ENCODE measurements at places on chromosomes 11 and 22.

DNA sequence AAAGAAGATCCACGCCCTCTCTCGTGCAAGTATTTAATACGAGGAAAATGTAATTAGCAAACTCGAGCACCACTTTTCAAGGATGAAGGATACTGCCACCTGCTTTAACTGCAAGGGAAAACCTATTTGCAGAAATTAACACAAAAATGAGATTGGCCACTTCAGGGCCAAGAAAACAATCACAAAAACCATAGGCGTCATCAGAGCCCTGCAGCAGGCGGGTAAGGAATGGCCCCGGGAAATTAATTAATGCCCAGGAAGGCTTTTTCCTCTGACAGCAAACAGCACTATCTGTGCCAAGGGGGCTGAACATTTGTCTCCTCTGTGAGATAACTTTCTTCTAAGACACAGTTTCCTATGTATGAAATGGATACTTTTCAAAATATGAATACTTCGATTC, 255.7 kb downstream of the CTTN start:
- DNase-seq: no peak

DNA sequence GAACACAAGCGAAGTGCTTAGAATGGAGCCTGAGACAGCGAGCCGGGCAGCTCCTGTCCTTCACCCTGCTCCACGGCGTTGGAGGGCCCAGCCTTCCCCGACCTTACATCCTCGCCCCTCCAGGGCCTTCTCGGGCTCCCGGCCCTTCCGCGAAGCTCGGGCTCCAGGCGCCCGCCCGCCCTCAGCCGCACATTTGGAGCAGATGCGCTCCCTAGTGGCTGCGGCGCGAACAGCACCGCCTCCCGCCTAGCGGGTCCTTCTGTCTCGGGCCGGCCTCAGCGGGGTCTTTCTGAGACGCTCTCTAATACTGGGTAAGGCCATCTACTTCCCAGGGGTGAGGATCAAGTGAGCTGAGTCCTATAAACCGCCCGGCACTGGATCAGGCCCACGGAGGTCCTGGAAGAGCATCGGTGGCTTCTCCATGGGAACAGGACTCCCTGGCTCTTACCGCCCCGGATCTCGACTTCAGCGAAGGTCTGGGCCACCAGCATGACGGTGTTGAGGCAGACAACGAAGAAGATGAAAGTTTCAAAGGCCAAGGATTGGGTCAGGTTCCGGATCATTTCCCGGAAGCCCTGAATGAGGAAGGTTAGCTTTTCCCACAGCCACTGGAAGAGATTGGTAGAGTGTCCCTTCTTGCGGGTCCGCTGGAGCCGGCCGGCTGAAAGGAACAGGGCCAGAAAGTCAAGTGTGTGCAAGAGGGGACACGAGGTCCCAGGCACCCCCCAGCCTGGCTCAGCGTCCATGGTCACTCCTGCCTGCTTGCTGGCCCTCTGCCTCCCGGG, 3.7 kb downstream of the CATSPER1 start:
- DNase-seq: peak; percentile 29

DNA sequence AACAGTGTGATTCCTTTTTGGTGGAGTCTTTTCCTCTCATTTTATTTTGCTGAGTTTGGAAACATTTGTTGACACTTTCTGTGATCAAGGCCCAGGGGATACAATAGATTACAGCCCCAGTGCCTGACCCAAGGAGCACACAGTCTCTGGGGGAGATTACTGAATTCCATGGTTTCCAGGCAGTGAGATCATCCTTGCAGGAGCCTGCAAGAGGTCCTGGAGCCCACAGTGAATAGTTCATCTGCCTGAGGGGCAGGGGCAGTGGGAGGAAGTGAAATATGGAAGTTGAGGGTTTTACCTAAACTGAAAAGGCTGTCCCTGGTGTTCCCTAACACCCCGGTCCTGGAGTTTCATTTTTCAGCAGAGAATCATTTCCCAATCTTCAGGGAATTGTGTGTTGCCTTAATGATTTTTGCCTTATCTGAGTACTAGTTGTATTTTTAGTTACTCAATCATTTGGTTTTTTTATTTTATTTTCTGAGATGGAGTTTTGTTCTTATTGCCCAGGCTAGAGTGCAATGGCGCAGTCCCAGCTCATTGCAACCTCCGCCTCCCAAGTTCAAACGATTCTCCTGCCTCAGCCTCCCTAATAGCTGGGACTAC, 7.7 kb downstream of the CCS start:
- peak; percentile 19 for DNase-seq

- no peak for DNase-seq
Measured at GRCh38 chr11:117816846-117817367, 7.6 kb downstream of the FXYD2 start.

- DNase-seq: no peak
Measured at GRCh38 chr22:25996669-25997068, 172.6 kb upstream of the SEZ6L start.

DNA sequence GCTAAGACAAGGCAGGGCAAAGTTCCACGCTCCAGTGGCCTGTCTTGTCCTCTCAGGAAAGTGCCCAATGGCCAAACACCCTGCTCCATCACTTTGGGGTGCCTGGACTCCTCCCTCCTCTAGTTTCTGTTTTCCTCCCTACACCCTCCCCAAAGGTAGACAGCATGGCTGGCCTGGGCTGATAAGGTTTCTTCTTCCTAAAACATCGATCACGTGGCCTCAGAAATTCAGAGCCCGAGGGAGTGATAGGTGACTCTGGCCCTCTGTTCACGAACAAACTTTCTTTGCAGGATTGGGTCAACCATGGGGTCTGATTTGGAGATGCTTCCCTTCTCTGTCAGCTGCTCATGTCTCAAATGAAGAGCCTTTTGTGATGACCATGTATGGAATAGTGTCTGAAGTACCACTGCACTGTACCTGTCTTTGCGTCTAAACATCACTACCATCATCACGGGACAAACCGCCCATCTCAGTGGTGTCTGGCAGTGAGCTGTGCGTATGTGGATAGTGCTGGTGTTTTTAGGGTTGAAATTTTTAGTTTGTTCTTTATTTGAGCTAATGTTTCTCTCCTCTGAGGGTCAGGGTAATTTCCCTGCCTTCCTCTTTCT, 6.1 kb downstream of the MICAL2 start:
- no peak for DNase-seq

DNA sequence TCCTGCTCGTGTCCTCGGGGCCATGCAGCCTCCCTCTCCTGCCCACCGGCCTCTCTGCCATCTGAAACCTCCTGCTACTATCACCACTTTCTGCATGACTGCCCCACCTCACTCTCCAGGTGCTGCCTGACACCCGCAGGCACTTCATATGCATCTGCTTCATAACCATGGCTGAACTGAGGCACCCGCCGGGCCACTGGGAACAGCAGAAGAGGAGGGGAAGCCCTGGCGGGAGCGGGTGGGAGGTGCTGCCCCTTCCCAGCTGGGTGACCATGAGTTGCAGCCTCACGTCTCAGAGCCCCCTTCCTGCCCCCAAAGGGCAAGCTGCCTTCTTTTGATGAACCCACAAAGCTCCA, 21.7 kb upstream of the PICK1 start:
- no peak for DNase-seq

DNA sequence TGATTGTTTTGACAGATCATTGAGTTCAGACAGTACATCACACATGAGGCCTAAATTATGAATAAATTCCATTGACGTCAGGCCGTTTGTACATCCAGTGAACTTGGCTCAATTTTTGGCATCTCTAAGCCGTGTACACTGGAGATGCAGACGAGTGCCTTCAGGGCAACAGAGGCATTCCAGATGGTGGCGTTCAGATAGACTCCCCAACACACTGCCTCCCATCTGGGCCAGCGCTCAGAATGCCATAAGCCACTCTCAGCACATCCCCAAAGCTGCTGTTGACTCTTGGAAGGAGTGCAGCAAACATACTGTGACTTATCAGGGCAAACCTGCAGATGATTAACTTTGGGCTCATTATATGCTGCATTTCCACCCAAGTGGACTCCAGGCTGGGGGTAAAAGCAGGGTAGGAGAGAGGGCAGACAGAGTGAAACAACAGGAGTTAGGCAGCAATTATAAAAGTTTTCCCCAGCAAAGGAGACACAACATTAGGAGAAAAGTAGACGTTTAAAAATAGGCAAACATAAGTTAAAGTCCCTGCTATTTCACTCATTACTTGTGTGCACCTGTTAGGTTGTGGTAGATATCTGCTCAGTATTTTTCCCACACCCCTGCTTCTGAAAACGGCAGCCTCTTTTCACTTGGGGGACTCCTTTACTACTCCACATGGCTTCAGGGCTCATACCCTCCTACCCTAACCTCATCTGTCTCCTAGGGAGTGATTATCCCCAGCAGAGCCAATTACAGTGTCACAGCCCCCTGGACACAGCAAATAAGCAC, 60.2 kb upstream of the PDE3B start:
- peak; percentile 4 for DNase-seq

DNA sequence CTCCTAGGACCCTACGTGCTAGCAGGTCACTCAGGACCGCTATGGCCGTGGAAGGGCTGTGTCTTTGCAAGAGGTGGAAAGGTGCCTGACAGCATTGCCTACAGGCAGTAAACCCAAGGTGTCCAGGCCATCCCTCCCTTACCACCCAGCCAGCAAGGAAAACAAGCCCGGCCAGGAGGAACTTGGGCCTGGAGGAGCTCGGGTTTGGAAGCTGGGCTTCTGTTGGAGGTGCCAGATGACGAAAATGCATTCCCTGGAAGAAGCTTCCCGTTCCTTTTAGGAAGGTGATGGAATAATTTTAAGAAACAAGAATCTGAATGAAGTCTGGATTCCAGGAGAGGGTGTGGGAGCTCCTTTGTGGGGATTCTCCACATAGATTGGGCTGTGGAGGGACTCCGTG, 23.6 kb downstream of the FBLN1 start:
- no peak for DNase-seq

DNA sequence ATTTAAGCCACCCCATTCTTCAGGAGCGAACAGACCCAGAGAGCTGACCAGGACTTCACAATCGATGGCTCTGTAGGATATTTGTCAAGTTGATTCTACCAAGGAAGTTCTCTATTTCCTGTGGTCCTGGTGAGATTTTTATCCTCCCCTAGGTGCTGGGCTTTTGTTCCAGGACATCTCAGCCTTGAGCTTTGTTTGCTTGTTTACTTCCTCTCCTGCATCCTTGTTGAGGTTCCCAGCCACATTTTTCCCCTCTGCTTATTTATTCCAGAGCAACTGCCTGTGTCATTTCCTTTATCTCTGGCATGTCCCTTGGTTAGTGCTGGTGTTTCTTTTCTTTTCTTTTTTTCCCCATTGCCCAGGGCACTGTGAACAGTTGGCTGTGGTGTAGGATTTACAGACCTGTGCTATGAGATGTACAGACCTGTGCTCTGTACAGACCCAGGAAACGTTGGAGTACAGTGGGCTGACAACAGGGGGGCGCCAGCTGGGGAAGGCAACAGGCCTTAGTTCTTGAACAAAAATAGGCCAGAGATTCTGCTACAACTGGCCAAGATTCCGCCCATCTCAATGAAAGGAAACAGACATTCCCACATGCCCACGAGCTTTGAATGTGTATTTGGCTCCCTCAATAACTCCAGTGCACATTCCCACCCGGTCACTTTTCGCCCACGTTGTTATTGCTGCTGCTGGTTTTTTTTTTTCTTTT, 235.9 kb upstream of the DDI1 start:
- DNase-seq: peak; percentile 48

- DNase-seq: peak; percentile 50
Measured at GRCh38 chr11:60951904-60952741, at the start of gene SLC15A3. Gene SLC15A3, minus strand, starts transcription at chr11:60952176. Its CDS starts 625 bp downstream, at chr11:60951551.

DNA sequence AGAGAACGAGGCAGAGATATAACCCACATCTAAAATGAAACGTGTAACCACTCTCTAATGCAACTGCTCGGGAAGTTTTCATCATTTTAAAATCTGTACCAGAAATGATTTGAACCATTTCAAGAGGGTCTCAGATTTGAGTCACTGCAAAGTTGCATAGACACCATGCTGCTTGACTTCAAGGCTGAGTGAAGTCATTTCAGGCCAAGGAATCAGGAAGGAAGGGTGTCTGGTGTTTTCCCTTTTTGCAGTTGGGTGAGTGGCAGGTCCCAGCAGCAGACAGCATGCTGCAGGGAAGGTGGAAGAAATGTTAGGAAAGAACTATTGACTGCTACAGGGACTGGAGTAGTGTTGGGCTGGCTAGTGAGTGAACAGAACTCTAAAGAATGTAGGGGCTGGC, 16.5 kb downstream of the TANGO2 start:
- no peak for DNase-seq

DNA sequence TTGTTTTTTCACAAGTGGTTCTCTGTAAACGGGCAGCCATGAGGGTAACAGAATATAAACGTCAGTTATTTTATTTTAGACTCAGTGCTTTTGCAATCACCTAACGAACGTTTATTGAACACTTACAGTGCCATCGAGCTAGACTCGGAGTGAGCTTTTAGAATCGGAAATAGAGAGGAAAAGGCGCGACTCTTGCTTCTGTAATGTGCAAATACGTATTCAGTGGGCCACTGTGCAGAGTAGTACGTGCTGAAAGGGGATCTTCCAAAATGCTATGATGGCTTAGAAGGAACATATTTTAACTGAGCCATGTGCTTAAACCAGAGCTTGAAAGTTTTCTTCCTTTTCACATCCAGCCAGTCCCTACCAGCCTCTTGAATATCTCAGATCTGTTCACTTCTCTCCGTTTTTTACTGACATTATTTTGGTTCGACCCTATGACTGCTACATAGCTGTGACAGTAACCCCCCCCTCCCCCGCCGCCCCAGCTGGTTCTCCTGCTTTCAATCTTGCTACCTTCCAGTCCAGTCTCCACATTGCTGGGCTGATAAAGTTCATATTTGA, 468 bp downstream of the DDIAS start:
- no peak for DNase-seq

DNA sequence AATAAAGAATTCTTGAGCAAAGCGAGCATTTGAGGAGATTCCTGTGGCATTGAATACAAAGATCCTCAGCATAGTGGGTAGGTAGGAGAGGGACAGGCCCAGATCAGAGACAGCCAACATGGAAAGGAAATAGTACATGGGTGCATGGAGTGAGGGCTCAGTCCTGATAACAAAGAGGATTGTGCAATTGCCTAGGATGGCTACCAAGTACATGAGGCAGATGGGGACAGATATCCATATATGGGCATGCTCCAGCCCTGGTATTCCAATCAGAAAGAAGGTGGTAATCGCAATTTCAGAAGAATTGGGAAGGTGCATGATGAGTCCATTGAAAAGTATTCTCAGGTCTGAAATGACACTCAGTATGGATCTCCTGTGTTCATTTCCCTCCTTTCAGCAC, 8.6 kb downstream of the OR51T1 start:
- DNase-seq: peak; percentile 8

- DNase-seq: no peak
Measured at GRCh38 chr11:17811352-17811751, 76.8 kb downstream of the KCNC1 start.

- DNase-seq: peak; percentile 98
Measured at GRCh38 chr22:27105142-27106025, 448.0 kb downstream of the MIAT start.

DNA sequence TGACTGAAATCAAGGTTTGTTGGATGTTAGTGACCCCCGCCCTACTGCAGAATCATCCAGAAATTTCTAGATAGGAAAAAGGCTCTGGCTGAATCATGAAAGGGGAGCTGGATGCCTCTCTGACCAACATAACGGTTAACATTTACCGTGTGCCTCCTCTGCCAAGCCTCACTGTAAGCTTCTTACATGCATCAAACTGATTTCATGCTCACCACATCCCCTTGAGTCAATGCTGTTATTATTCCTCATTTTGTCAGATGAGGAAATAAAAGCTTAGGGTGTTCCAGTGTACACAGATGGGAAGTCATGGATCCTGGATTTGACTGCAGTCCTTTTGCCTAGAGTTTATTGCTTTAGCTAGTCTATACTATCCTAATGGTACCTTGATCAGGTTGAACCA, 5.9 kb upstream of the HMOX1 start:
- DNase-seq: peak; percentile 29

GRCh38 chr22:39471381-39472141, 14.7 kb downstream of the MGAT3 start:
- DNase-seq: peak; percentile 42
